Neural crest cell (in vitro differentiated cells): ENCODE measurements at places on chromosomes 12 and 14. TPM values are rescaled to one million over a fixed set of nuclear protein-coding genes. Genes with fewer than 3 reads are reported as not detected.

TPPP2 gene
- not detected in 2 replicates for total RNA-seq

RFX4 gene
- 52.1 and 53.8 TPM in 2 replicates for total RNA-seq

CHFR gene
- 39.0 and 39.9 TPM in 2 replicates for total RNA-seq

IAPP gene
- total RNA-seq: 0.28 TPM in 1 of 2 replicates, not detected in the other

B3GNT4 gene
- 0.19 and 0.41 TPM in 2 replicates for total RNA-seq

DNA sequence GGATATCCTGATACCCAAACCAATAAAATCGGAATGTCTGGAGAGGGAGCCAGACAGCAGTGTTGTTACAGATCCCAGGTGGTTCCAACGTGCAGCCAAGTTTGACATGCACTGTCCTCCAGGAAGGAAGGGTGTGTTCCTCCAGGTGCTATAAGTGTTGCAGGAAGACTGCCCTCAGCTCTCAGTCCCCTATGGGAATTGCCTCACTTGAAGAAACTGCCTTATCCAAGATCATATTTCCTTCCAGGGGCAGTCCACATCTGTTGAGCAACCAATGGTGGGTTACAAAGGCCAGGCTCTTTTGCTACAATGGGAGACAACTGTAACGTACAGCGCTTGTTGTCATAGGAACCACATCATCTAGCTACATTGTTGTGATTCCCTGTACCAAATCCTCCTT is 13.3 kb upstream of the FBXW8 start:
- DNase-seq: no peak

GRCh38 chr12:54680374-54680773 is 32.2 kb upstream of the DCD start:
- no peak for DNase-seq

DNA sequence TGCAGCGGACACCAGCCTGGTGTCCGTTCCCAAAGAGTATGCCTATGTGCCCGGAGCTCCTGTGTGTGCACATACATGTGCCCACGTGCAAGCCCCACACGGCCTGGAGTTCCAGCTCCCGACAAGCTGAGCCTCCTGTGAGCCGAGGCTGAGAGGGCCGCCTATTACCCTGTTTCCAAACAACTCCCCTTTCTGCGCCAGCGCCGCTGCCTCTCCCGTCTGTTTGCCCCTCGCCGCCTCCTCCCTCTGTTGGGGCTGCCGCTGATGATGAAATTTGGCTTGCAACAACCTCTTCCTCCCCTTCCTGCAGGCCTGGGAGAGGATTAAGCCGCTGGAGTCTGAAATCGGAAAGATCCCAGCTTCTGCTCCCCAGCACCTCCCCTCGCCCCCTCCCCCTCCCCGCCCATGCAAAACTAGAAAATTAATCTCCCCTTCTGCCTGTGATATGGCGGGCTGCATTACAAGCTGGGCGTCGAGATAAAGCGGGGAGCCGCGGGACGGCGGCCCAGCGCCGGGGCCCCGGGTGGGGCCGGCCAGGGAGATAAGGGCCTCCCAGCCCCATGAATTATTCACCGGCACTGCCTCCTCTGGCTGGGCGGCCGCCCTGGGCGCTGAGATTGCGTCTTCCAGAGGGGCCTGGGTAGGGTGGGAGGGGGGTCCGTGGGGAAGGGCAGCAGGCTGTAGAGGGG is 6.8 kb upstream of the ASIC1 start:
- DNase-seq: no peak

GRCh38 chr14:92917041-92917940 is 5.7 kb upstream of the CHGA start:
- no peak for DNase-seq

GRCh38 chr14:35600253-35600652 is 66.3 kb downstream of the INSM2 start:
- no peak for DNase-seq

- DNase-seq: no peak
Measured at GRCh38 chr12:42683933-42684801, 94.6 kb upstream of the PRICKLE1 start.
